ENCODE measurements at places on chromosomes 11 and 22.

- DNase-seq, result no peak
Observed at GRCh38 chr11:33227578-33228261, 29.5 kb upstream of the HIPK3 start.

DNA sequence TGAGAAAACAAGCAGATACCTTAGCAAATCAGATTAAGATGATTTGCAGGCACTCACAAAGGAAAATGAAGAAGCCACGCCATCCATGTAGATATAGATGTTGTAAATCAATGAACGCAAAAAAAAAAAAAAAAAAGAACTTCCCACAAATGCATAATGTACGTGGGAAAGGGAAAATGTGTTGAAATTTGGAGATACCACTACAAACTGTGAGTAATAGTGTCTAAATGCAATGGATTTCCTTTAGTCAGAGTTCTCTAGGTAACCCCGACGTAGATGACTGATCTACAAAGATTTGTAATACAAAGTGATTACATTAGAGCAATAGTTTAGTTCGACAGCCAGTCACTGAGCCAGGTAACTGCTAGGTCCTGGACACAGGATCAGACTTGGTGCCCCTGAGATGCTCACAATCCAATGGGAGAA is 783 bp upstream of the ANKRD54 start:
- DNase-seq, result no peak

GRCh38 chr11:27455667-27456066 is 16.9 kb downstream of the LGR4 start:
- DNase-seq, result no peak

DNA sequence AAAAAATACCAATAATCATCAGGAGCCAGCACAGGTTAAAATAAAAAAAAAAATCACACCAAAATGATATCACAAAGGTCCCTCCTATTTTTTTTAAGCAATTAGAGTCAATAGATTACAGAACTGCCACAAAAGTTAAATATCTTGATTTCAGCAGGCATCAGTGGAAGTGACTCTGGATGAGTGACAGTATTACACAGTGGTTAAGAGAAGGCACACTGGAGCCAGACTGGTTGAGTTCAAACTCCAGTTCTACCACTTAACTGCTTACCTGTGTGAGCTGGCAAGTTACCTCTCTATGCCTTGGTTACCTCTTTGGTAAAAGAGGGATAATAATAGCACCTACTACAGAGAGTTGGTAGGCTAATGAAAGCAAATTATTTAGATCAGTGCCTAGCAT is 148.5 kb downstream of the ATG16L2 start:
- DNase-seq, result no peak

DNA sequence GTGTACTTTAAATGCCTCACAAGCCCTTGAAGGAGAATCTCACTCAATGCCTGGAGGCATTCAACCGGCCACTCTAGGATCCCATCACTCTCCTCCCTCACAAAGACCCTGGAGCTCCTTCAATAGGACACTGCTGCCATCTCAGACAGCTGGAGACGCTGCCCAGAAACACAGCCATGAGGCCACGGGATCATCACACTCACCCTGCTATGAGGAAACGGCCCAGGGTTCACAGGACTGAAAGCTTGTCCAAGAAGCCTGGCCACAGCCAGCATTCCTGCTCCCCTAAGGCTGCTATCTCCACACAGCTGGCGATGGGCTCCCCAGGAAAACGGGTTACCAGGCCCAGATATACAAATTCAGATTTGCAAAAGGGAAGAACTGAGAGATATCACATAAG is 13.2 kb downstream of the CARS1 start:
- no peak for DNase-seq

DNA sequence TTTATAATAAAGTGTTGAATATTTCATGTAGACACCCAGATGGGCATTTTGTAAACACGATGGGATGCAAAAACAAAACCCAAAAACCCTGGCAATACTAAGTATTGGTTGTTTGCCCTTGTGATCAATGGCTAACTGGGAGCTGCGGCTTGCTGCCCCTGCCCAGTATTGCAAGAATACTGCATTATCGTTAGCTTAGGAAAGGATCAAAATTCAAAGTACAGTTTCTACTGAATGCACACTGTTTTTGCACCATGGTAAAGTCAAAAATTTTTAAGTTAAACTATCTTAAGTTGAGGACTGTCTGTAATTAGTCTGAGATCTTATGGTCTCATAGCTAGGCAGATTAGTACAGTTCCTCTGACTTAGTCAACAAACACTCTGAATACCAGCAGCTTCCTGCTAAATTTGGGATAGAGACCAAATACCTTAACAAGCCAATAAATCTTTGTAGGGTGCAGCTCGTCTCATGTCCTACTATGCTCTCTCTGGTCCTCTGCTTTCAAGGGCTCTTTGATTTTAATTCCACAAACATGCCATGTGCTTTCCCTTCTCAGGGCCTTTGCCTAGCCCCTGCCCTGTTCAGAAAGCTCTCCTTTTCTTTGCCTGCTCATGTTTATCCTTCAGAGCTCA is 4.0 kb downstream of the CCDC90B start:
- no peak for DNase-seq

DNA sequence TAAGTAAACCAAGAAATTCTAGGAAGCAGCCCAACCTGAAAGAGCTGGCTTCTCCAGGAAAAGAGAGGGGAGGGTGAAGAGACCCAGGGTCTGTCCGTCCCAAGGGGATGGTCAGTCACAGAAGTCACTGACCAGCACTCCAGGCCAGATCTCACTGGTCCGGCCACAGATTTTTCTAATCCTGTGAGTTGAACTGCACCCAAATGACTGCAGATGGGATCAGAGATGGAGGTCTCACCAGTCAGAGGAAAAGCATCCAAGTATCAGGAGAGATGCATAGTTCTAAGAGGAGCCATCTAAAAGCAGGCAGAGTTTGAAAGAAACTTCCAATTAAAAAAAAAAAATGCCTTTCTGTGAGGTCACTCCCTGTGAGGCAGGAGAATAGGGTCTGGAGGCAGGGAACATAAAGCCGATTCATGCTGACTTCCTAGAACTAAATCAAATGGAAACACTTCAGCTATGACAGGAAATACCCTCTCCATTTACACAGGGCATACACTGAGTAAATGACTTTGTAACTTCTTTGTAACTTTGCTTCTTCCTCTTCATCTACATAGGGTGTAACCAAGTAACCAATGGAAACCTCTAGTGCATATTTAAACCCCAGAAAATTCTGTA is 144.5 kb downstream of the CCDC34 start:
- no peak for DNase-seq

DNA sequence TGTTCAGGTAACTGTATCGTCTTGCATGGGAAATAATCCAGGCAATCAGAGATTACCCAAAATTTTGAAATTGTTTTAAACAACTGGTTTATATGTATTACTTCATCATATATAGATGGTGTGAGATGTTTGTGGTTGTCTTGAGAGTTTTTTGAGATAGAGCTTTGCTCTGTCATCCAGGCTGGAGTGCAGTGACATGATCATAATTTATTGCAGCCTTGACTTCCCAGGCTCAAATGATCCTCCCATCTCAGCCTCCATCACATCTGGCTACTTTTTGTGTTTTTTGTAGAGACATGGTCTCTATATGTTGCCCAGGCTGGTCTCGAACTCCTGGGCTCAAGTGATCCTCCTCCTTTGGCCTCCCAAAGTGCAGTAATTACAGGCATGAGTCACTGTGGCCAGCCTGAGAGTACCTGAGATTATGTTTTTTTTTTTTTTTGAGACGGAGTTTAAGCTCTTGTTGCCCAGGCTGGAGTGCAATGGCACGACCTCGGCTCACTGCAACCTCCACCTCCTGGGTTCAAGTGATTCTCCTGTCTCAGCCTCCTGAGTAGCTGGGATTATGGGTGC is 11.5 kb downstream of the CTNND1 start:
- DNase-seq, result no peak

GRCh38 chr11:109815500-109816150 is 277.6 kb upstream of the ZC3H12C start:
- no peak for DNase-seq

DNA sequence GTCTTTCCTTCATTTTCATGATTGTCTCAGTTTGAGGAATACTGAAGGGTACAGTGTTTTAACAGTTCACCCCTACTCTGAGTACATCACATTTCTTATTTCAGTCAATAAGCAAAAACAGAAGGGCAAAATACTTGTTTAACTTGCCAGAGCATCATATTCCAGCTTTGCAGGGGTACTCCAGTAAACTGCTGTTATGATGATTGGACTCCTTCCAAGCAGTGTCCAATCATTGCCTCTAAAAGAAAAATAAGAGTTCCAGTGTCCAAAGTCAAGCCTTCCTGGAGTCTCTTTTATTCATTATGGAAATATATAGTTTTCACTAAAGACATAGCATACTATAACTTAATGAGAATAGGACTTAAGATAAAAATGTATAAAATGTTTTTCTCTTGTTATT is 105.1 kb downstream of the FANCF start:
- no peak for DNase-seq

- DNase-seq, result no peak
Observed at GRCh38 chr11:30452114-30452513, 129.2 kb downstream of the ARL14EP start.

- no peak for DNase-seq
Observed at GRCh38 chr11:122721201-122721963, 65.9 kb downstream of the UBASH3B start.

GRCh38 chr22:42683578-42684283 is 34.5 kb upstream of the CYB5R3 start:
- no peak for DNase-seq

GRCh38 chr11:134485316-134485715 is 73.3 kb upstream of the B3GAT1 start:
- no peak for DNase-seq

GRCh38 chr22:36027935-36028645 is 534 bp downstream of the RBFOX2 start:
- no peak for DNase-seq

- DNase-seq, result peak; percentile 74
Observed at GRCh38 chr11:62108017-62108750, 15.6 kb upstream of the INCENP start.

DNA sequence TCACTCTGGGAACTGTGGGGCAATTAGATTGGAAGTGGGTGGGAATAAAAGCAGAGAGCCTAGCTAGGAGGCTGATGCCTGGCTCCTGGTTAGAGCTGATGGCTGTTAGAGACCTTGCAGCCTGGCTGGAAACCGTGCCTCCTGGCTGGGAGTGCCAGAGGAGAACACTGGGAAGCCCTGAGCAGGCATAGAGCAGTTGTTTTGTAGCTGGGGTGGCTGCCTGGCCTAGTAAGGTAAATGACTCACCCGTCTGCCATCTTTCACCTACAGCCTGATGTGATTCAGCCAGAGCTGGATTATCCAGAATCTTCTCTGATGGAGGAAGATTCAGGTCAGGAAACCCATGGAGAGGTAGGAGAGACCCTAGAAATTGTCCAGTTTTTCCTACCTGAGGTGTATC is 6.1 kb downstream of the UQCR10 start:
- DNase-seq, result no peak

GRCh38 chr11:122337704-122338103 is 221.7 kb upstream of the BLID start:
- no peak for DNase-seq

DNA sequence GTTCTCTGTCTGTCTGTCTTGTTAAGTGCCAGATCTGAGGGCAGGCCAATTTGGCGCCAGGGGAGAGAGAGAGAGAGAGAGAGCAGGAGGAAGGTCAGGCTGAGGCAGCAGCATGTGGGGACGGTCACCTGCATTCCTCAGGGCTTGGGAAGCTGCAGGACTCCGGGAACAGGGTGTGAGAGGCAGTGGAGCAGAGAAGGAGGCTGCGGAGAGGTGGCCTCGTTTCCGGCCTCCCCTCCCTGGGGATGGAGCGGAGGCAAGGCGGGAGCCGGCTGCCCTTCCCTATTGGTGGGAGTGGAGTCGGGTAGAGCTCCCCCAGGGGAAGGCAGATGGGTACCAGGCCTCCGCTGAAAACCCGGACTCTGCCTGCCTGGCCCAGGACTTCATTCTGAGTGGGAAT is 9.7 kb downstream of the CLMP start:
- no peak for DNase-seq

DNA sequence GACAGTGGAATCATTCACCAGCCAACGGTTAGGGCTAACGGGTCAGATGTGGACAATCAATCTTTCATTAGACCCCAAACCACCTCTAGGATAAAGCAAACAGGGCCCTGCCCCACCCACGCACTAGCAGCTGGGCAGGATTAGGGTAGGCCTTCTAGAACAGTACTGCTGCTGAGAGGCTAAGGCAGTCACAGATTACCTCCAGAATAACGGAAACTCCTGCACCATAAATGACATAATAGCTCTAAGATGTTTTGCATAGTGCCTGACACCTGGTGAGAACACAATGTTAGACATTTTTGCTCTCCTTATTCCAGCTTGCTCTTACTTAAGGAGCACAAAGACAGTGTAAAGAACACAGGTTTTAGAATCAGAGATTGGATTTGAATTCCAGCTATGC is 1.8 kb downstream of the SYTL2 start:
- DNase-seq, result no peak

DNA sequence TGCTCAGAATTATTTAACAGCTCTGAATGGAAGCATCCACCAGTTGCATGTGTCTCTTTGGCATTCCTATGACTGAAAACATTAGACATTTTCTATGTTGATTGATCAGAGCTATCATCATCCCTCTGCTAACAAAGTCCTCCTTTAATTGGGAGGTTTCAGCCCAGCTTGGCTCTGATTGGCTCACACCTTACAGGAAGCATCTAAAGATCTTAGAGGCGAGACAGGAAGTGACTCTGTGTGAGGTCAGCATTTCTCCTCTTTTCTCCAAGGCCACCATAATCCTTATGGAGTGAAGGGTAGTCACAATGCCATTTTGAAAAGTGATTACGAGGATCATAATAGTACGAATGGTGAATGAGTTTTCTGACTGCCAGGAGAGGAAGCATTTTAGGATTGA is 260.8 kb downstream of the MIAT start:
- DNase-seq, result no peak

DNA sequence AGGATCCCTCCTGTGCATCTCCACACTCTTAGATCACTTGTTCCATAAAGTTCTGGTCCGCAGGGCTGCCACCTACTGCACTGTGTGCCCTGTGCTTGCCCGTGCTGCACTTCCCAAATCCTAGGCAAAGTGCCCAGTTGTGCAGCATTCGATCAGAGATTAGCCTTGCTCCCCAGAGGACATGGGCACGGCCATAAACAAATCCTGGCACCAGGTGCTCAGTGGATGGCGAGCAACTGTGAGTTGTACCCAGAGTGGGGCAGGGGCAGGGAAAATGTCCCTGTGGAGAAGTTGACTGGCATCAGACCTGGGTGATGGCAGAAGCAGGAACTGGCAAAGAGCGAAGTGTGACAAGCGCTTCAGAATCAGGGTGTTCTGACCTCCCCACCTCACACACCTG is 4.7 kb downstream of the FADS2 start:
- no peak for DNase-seq

GRCh38 chr11:115682101-115682500 is 177.9 kb upstream of the CADM1 start:
- no peak for DNase-seq

DNA sequence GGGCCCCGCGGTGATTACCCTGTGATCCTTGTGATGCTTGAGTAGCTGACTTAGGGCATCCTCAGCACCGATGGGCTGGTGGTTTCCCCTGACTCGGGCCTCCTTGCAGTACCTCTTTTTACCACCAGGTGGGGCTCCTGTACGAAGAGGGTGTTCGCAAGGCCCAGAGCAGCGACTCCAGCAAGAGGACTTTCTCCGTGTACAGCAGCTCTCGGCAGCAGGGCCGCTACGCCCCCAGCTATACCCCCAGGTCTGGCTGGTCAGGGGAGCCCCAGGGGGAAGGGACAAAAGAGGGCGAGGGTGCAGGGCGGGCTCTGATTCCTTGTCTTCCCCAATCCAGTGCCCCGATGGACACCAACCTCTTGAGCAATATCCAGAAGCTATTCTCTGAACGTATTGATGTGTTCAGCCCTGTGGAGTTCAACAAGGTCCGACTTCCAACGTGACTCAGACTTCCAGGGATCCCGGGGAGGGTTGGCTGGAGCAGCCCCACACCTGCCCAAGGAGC is 1.3 kb upstream of the TM7SF2 start:
- DNase-seq, result peak; percentile 91

Data from GM12865 (cell line).